ENCODE measurements at places on chromosomes 3 and 15.
A peak's percentile ranks its signal among the peaks of the same experiment; 100 is the strongest.

GRCh38 chr3:101011136-101011535 lies 17.9 kb upstream of the ABI3BP start:
- no peak overlapping the region for H3K4me3 ChIP-seq
- no peaks in the 10 kb centered on the region for H3K36me3 ChIP-seq
- H3K27ac ChIP-seq: no peak overlapping the region
- no peaks in the 10 kb centered on the region for H3K4me1 ChIP-seq
- no peak for DNase-seq
- H3K27me3 ChIP-seq: no peaks in the 10 kb centered on the region

DNA sequence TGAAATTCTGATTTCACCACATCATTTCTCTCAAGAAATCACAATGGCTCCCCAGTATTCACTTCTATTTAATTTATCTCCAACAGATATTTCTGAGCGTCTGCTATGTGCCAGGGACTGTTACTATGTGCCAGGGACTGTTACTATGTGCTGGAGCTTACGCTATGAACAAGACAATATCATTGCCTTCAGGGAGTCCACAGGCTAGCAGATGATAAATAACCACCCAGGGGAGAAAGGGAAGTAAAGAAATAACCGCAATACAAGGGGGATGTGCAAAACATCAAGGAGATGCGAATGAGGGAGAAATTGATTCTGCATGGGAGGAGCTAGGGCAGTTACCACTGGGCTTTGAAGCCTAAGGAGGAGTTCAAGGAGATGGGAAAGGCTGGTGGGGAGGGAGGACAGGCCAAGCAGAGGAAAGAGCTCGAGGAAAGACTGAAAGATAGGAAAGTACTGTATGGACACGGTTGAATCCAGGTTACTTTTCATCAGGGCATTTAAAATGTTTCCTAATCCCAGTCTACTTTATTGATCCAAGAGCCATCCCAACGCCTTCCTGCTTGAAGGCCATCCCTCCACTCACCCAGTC lies 2.5 kb downstream of the THSD4 start:
- no peak overlapping the region for H3K27ac ChIP-seq
- H3K27me3 ChIP-seq: no peaks in the 10 kb centered on the region
- no peak overlapping the region for H3K4me3 ChIP-seq
- H3K36me3 ChIP-seq: no peaks in the 10 kb centered on the region
- no peak for DNase-seq
- H3K4me1 ChIP-seq: no peaks in the 10 kb centered on the region

GRCh38 chr3:66038384-66038725 lies 363 bp downstream of the MAGI1 start:
- no peak for DNase-seq
- peak overlapping the region; percentile 71 for H3K27ac ChIP-seq

- H3K4me3 ChIP-seq: no peak overlapping the region
- H3K27ac ChIP-seq: no peak overlapping the region
- no peaks in the 10 kb centered on the region for H3K4me1 ChIP-seq
- DNase-seq: no peak
- no peaks in the 10 kb centered on the region for H3K27me3 ChIP-seq
- H3K36me3 ChIP-seq: no peaks in the 10 kb centered on the region
Observed at GRCh38 chr3:105539897-105540296, 173.2 kb downstream of the ALCAM start.

- H3K4me1 ChIP-seq: peaks cover 43% of the 10 kb centered on the region
- no peaks in the 10 kb centered on the region for H3K36me3 ChIP-seq
- H3K4me3 ChIP-seq: no peak overlapping the region
- no peaks in the 10 kb centered on the region for H3K27me3 ChIP-seq
- H3K27ac ChIP-seq: no peak overlapping the region
Observed at GRCh38 chr15:31262901-31263671, 63.5 kb upstream of the KLF13 start.

GRCh38 chr3:47824541-47825473 lies 21.9 kb downstream of the DHX30 start:
- H3K4me3 ChIP-seq: peak overlapping the region; percentile 72
- peaks cover 25% of the 10 kb centered on the region for H3K36me3 ChIP-seq
- peaks cover 3% of the 10 kb centered on the region for H3K4me1 ChIP-seq

DNA sequence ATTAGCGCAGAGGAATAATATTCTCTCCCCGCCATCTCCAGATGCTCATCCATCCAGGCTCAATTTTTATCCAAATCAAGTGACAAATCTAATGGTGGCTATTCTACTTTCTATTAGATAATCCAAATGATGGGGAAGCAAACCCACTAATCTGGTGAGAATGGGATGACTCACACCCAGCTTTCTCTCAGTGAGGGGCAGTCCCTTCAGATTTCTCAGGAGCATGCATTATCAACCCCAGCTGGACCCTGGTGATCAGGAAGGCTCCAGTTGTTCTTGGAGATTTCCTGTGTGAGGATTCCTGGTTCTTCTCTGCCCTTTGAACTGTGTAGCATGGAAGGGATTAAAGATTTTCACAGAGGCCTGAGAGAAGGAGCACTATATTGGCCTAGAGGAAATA lies 358.0 kb downstream of the WDR72 start:
- DNase-seq: peak; percentile 5
- no peaks in the 10 kb centered on the region for H3K4me1 ChIP-seq
- H3K36me3 ChIP-seq: no peaks in the 10 kb centered on the region
- no peak overlapping the region for H3K27ac ChIP-seq
- H3K4me3 ChIP-seq: no peak overlapping the region

DNA sequence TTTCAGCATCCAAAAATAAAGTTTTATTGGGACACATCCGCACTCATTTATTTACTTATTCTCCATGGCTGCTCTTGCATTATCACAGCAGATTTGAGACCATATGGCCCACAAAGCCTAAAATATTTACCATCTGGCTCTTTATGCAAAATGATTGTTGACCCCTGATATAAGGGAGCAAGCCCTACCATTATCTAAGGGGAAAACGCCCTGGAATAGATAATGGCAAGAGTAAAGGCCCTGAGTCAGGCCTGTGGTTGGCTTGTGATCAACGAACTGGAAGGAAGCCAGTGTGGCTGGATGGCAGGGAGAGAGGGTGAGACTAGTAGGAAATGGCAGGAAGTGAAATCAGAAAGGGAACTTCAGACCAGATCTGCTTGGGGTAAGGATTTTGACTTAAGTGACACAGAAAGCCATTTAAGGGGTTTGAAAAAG lies 24.6 kb upstream of the DMXL2 start:
- no peaks in the 10 kb centered on the region for H3K27me3 ChIP-seq
- H3K4me1 ChIP-seq: peaks cover 5% of the 10 kb centered on the region
- no peak overlapping the region for H3K27ac ChIP-seq
- H3K4me3 ChIP-seq: no peak overlapping the region
- DNase-seq: peak; percentile 26

All from SJCRH30 (cell line).